Glutamatergic neuron (in vitro differentiated cells): ENCODE measurements at places on chromosomes 6 and 20. TPM values are rescaled to one million over a fixed set of nuclear protein-coding genes. Genes with fewer than 3 reads are reported as not detected.

Gene ENPP3
- total RNA-seq, result not detected

Gene TREM2
- total RNA-seq, result not detected

Gene LKAAEAR1
- total RNA-seq, result not detected

Gene MOG
- total RNA-seq, result not detected

Gene DPPA5
- not detected for total RNA-seq

Gene PPP1R16B
- 5.3 TPM for total RNA-seq

Gene RFX6
- not detected for total RNA-seq

Gene RCAN2
- 21.6 TPM for total RNA-seq

Gene MRAP2
- total RNA-seq, result 5.1 TPM

Gene PCK1
- not detected for total RNA-seq

Gene GINS1
- total RNA-seq, result 5.3 TPM

Gene C6orf52
- 4.1 TPM for total RNA-seq

Gene CST5
- total RNA-seq, result not detected

Gene ZSCAN9
- 54.0 TPM for total RNA-seq
